ENCODE measurements at places on chromosomes 16 and 17. TPM values are rescaled to one million over a fixed set of nuclear protein-coding genes. Genes with fewer than 3 reads are reported as not detected.

Gene TOP2A
- total RNA-seq: 1.4 TPM

Gene NPTX1
- 3.3 TPM for total RNA-seq

Gene SLC35G6
- total RNA-seq: not detected

Gene UMOD
- total RNA-seq: not detected

Gene CDC6
- total RNA-seq: 0.46 TPM

Gene LDHD
- total RNA-seq: 10.4 TPM

Gene ARHGAP23
- 150 TPM for total RNA-seq

Data from esophagus muscularis mucosa (tissue), 4 donors.